Glomerular endothelial cell (primary cell): ENCODE measurements at places on chromosomes 2 and 18. TPM values are rescaled to one million over a fixed set of nuclear protein-coding genes. Genes with fewer than 3 reads are reported as not detected.

The RBM43 gene
- total RNA-seq = 5.6 and 6.3 TPM in 2 replicates

GRCh38 chr18:8469544-8470130 lies 139.6 kb upstream of the RAB12 start:
- no peak for DNase-seq

The LOXHD1 gene
- total RNA-seq = not detected in 2 replicates

- DNase-seq = peak; percentile 33
Measured at GRCh38 chr2:24382363-24383073, 22.2 kb upstream of the ITSN2 start.
